ENCODE measurements at places on chromosomes 1 and 21.
A peak's percentile ranks its signal among the peaks of the same experiment; 100 is the strongest.

GRCh38 chr21:38355992-38356781, 99.4 kb downstream of the KCNJ15 start:
- DNase-seq, result peak; percentile 56

DNA sequence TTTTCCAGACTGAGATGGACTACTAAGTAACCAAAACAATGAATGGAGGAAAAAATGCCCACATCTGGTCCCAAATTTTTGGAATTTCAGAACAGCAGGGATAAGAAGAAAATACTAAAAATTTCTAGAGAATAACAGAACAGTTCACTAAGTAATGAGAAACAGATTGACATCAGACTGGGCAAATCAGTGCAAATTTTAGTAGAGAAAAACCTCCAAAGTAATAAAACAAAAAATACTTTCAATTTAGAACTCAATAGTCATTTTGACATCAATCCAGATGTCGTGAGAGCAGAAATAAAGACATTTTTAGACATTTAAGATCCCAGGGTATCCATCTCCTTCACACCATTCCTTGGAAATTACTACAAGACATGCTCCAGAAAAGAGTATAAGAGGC, 39.3 kb downstream of the CRP start:
- DNase-seq, result no peak

DNA sequence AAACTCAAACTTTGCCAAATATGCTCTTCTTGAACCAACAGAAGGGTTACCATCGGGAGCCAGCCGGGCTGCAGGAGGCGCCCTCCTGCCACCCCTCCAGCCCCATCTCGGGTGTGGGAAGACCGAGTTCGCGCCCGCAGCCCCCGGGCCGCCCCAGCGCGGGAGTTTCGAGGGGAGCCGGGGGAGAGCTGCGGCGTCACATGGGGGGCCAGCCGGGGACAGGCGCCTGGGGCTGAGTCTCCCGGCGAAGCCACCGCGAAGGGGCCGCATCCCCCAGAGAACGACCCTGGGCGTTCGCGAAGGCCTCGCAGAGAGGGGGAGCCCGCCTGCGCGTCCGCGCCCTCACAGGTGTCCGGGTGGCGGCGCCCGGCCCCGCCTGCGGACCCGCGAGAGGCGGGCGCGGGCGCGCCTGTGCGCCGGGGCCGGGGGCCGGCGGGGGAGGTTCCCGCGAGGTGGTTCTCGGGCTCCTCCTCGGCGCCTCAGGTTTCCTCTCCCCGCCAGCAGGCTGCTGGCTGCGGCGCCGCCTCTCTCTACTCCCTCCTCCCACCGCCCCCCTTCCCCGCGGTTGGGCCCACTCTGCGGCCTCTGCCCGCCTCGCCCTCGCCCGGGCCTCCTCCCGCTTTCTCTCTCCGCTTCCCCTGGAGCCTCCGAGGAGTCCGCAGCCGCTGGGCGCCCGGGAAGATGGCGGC, at the start of gene RAVER2:
TSS of gene RAVER2 (plus strand) at position 584 of the 689 bp plus-strand sequence. CDS start at position 682, 98 bp downstream.
- peak; percentile 51 for DNase-seq

GRCh38 chr1:216046336-216046735, 376.9 kb downstream of the USH2A start:
- DNase-seq, result no peak

DNA sequence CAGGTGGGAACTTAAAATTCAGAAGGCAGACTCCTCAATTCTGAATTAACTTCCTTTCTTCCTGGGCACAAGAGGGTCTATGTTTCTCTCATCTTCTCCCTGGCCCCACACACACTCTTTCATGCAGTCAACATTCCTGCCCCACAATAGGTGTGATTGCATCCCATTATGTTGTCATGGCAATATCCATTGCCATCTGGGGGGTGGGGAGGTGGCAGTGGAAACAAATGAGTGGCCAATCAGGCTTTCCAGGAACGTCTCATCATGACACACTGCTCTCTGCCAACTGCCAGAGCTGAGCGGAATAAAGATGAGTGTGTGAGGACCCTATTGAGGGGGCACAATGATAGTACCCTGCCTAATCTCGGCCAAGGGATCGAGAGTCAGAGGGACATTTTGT, 80.4 kb downstream of the KCND3 start:
- DNase-seq, result no peak

GRCh38 chr1:54240741-54241335, 40.9 kb downstream of the MRPL37 start:
- DNase-seq, result no peak

- no peak for DNase-seq
These were observed 1.1 kb upstream of the KNCN start for GRCh38 chr1:46552357-46553237.

- DNase-seq, result no peak
These were observed 17.0 kb downstream of the RLF start for GRCh38 chr1:40178200-40178599.

- no peak for DNase-seq
These were observed 10.9 kb upstream of the SSBP3 start for GRCh38 chr1:54417123-54417522.

DNA sequence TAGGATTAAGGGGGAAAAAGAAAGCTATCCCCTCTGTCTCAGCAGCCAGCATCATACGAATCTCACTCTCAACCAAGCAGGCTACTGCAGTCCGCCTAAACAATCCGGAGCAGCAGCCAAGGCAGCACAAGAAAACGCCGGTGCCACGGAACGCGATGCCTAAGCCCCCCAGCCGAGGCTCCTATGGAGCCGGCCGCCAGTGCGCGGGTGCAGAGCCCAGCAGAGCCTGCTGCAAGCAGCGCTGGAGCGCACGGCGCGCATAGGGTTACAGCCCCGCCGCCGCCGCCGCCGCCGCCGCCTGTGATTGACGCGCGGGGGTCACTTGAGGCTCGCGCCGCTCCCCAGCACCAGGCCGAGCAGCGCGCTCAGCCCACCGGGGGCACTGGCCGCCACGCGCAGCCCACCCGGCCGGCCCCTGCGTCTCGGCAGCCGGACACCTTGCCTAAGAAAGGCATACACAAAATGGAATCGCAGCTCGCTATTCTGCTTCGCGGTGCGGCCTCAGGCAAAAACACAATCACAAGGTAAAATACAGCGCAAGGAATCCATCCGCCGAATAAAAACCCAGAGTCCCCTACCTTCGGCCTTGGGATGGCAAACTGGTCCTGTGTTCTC, 780 bp downstream of the HIVEP3 start:
- no peak for DNase-seq

DNA sequence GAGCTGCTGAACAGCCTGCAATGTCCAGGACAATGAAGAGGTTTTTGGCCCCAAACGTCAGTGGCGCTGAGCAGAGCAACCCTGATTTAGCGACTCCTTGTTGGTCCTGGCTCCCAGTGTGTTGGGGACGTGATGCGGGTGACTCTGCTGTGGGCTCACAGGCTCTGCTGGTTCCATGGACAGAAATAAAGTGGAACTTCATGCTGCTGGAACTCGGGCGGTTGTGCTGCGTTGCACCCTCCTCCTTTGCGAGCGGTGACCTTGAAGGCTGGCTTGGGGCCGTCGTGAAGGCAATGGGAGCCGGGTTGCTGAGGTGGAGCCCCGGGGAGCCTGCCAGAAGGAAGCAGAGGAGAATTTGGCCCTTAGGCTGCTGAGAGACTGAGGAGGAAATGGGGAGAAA, 122.6 kb upstream of the C1orf174 start:
- no peak for DNase-seq

DNA sequence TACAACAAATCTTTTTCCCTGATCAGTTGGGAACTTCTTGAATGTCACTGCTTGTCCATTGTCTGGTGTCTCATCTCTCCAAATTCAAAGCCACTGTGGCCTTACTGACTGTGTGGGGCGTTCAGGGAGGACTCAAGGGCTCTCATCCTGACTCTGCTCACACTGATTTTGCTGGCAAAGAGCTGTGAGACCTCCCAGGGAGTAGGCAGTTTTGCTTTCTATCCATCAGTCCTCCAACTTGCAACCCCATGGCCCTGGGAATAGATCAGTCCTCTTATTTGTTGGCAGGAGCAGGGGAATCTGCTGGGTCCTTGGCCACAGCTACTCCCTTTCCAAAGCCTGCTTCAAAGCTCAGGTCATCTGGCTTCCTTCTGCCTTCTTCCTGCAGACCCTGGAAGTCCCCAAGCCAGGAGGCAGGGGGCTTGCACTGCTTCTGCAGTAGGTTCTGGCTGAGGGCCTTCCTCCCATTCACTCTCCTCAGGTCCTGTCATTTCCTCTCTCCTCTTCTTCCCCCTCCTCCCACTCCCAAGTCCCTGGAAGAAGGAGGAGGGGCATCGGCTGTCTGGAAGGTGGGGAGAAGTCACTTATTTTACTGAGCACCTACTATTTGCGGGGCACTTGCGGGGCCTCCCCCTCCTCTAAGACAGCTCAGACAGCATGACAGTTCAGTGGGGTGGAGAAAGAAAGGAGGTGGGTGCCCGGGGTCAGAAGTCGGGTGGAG, 876 bp upstream of the NAV1 start:
- peak; percentile 63 for DNase-seq

- no peak for DNase-seq
These were observed 51.0 kb downstream of the ABCA4 start for GRCh38 chr1:94069919-94070285.

DNA sequence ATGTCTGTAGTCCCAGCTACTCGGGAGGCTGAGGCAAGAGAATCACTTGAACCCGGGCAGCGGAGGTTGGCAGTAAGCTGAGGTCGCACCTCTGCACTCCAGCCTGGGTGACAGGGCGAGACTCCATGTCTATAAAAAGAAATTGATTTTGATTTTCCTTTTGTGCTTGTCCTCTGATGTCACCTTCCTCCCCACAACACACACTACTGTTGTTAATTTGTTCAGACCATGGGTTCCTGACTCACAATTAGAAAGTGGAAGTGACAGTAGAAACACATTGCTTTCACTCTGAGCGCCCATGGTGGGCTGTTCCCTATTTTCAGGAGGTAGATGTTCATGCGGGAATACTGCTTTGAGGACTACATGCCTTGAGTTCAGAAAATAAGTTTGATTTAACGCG, 165.5 kb upstream of the KCNJ6 start:
- DNase-seq, result no peak

DNA sequence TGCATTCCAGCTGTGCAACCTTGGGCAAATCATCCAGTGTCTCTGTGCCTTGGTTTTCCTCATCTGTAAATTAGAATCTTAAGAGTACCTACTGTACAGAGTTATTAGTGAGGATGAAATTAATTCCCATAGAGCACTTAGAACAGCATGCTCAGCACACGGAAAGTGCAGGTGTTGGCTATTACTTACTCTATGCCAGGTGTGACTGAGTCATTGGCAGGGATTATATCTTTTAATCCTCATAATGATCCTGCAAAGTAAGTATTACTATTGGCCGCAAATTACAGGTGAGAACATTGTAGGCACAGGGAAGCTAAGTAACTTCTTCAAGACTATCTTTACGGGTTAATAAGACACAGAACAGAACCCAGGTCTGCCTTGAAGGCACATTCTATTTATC, 6.3 kb upstream of the UBE2U start:
- no peak for DNase-seq

DNA sequence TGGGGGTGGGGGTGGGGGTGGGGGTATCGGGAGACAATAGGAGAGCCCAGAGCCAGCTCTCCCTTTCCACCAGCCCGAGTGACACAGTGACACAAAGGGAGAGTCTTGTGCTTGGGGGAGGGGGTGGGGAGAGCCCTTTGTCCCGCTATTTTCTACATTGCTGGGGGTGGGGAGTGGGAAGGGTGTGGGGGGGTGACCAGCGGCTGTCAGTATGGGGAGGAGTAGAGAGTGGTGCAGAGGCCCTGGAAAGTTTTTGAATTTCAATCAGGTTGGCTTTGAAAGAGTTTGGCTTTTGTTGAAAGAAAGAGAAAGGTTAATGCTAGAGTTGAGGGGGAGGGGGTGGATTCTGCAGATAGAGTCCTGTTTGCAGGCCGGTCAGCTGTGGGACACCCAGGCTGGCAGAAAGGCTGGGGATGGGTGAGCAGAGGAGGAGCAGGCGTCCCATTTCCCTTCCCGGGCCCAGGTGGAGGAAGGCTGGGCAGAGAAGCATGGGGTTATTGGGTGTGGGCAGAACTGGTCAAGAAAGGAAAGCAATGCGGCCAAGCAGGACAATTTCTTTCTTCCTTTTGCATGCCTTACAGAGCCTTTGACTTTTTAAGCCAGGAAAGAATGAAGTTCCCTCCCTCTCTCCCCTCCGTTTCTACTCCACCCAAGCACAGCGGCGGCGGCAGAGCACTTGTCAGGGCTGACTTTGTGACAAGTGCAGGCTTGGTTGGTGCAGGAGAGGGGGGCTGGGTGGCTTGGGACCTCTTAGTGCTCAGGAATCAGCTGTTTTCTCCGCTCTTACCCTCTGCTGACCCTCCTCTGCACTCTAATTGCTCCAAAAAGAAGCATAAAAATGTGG, 96.2 kb downstream of the RNF220 start:
- no peak for DNase-seq

DNA sequence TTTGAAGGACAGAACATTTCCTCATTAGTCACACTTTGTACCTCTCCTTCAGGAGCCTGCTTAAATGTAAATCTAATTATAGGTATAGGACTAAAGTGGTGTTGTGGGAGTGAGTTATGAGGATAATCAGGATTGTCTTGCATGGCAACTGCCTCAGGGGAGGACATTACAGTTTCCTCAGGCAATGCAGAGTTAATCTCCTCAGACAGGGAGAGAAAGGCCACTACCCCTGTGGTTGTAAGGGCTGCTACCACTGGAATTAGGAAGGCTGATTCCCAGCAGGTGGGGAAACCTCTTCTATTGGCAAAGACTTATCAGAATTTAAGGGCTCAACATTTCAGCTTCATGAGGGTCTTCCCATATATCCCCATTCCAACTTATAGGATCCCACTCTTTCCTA, 286.8 kb upstream of the PBX1 start:
- no peak for DNase-seq

DNA sequence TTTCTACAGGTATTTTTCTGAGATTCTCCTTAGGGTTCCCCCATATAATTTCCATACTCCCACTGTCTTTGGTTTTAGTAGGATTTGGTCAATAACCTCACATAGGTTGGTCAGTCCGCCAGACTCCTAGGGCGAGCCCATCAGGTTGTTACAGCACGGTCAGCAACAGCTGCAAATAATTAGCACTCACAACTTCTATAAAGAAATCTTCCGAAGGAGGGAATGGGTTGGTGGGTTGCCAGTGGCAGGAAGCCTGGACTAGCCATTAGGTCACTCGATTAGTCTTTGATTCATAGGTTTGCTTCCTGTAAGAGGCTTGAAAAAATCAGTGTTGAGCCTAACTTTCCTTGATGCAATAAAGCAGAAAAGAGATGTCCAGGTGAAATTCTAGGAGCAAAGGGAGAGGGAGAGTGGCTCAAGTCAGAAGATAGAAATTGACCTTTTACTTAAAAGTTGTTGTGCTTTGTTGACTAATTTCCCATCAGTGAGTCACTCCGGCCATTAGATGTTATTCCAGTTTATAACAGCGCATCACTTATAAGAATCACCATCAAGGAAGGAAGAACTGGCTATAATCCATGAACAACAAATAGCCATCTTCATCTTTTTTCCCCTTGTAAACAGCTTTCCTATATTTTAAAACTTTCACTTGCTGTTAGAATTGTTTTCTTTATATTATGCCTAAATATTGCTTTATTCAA, 88.3 kb downstream of the TPR start:
- DNase-seq, result no peak

- DNase-seq, result no peak
These were observed 3.5 kb downstream of the HHAT start for GRCh38 chr1:210332233-210332632.
